ENCODE measurements at places on chromosomes 3 and 15.
A peak's percentile ranks its signal among the peaks of the same experiment; 100 is the strongest.

DNA sequence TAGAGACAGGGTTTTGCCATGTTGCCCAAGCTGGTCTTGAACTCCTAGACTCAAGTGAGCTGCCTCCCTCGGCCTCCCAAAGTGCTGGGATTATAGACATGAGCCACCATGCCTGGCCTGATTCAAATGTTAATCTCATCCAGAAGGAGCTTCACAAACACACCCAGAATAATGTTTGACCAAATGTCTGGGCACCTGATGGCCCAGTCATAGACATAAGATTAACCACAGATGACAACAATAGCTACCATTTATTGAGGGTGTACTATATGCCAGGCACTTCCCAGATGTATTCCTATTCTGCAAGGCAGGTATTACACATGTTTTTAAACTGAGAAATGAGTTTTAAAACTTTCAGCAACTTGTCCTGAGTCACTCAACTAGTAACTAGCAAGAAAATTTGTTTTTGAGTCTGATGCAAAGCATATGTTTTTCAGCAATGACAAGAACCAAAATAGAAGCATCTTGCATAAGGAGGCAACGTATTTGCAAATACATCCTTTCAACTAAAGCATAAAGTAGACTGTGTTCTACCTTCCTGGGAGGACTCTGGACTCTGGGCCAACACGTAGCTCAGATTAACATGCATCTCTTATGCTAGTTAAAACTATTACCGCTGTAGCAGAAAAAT, 8.1 kb upstream of the SPG21 start:
- no peak for DNase-seq

- no peak for DNase-seq
Measured at GRCh38 chr15:75663931-75664421, 16.3 kb downstream of the SNX33 start.

- peak; percentile 71 for DNase-seq
Measured at GRCh38 chr3:35641920-35642527, 2.7 kb downstream of the ARPP21 start.

DNA sequence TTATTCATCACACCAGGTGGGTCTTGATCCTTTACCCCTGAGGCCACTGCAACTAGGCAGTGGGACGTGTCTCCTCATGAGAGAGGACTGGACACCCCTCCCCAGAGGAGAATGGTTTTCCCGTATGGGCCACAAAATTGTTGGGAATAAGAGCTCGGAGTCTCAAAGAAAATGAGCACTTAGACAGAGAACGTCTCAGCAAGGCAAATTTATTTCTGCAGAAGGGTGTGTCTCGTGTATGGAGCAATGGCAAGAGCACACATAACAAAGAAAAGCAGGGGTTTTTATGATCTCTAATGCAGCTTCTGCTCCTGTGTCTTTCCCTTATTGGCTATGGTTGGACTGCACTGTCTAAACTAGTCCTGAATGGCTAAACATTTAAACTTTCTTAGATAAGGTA, 803.5 kb downstream of the PLOD2 start:
- DNase-seq = no peak

DNA sequence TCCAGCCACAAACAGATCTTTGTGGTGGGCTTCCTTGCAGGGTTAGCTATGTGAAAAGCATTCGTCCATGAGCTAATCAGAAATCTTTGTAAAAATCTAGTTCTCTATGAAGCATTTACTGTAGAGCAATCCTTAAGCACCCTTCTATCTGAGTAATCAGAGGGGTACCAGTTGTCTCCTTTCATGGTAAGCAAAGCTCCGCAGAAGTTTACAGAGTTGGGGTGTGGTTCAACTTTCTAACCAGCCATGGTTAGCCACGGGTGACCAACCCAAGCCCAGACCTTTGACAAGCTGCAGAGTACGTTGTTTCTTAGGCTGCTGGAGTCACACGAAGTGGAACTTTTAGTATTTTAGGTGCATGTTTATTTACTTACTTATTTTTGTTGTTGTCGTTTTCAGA, 77.4 kb downstream of the FLNB start:
- DNase-seq = no peak

- DNase-seq = no peak
Measured at GRCh38 chr15:44661576-44661975, 1.9 kb downstream of the SPG11 start.

- no peak for DNase-seq
Measured at GRCh38 chr3:56918111-56918568, 116.4 kb upstream of the ARHGEF3 start.

DNA sequence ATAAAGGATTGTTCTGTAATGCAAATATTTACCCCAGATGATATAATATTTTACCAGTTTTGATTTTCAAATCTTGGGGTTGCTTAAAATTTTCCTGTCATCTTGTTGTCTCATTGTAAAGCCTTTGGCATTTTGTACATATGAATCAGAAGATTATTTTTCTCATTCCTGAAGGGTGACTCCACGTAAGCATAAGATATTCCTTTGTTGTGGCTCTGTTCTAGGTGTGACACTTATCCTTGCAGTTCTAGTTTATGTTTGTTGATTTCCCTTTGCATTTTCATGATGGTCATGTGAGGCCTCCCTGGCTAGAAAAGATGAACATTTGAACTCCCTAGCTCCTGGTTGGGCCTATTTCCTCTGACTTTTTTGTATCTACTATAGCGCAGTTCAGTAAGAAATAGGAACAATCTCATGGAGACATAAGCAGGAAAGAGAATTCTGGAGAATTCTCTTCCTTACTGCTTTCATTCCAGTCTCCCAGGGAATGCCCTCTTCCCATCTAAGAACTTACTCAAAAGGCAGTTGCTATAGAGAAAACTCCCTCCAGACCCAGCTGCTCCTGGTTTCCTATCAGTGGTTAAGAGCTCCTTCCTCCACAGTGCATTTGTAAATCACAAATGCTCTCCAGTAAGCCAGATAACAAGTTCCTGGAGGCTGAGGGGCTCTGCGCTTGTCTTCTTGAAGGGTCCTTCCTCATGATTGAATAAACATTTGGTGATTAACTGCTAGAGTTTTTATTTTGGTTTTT, 124.7 kb downstream of the WNT5A start:
- no peak for DNase-seq

Data from cerebellar nuclear complex (tissue), 1 donor.